AG08396 (cell line): ENCODE measurements at places on chromosomes 3 and 15.

DNA sequence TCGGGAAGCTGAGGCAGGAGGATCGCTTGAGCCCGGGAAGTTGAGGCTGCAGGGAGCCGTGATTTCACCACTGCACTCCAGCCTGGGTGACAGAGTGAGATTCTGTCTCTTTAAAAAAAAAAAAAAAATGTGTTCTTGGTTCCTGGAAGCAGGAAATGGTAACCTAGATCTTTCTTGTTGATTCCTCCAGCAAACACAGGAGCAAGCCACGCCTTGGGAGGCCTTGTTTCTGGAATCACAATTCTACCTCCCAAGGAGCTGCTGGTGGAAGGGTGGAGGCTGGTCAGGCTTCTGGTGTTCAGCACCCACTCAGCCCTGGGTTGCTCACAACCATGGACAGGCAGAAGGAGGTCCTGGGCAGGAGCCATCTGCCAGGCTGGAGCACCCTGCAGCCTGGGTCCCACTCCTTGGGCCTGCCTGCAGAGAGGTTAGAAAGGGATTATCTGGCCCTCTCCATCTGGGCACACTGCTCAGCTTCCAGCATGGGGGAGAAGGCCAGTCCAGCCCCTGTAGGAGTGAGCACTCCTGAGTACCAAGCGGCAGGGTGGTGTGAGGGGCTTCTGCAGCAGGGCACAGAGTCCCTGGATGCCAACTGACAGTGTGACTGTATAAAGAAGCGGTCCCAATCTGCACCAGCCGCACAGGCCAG lies 65.6 kb downstream of the ABTB1 start:
- no peak for DNase-seq

DNA sequence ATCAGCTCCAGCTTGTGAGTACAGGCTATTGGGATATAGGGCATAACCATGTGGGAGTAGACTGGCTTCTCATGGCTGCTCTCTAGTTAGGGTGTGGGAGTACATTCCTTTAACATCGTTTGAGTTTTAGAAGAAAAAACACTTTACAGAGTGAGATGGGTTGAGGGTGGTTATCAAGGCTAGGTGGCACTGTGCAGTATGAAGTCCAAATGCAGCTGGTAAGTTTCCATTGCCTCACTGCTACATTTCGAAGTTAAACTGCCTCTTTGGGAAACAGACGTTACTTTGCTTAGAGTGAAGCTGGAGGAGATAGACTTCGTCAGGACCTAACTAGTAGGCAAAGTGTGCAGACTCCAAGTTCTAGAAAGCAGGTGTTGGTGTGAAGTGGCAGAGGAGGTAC lies 192.4 kb downstream of the SQOR start:
- no peak for DNase-seq

GRCh38 chr15:63824570-63824969 lies 9.2 kb downstream of the HERC1 start:
- DNase-seq = no peak

- no peak for DNase-seq
Observed at GRCh38 chr3:132867956-132868355, 145.7 kb upstream of the NPHP3 start.

DNA sequence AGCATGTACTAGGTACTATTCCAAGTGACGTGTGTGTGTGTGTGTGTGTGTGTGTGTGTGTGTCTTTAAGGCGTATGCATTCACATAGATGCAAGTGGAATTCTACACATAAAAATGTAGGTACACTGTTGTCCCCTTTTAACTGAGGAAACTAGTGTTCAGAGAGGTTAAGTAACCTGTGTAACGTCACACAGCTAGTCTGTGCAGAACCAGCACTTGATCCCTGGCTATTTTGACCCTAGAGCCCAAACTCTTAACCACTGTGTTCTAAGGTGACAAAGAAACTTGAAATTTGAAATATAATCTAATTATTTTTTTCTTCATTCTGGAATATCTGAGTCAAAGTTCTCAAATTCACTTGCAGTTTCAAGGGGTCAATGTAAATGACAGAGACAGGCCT lies 73.8 kb downstream of the TAFA4 start:
- no peak for DNase-seq
